Stimulated activated CD4-positive, alpha-beta T cell treated with anti-CD3 and anti-CD28 coated beads, TNF-alpha, amount 100 ng/mL, for 1 hour (primary cell): ENCODE measurements at places on chromosomes 5 and 9.

GRCh38 chr5:177270653-177271052 is 32.9 kb downstream of the RAB24 start:
- DNase-seq = no peak

GRCh38 chr5:172953776-172954675 is 5.2 kb upstream of the RPL26L1 start:
- no peak for DNase-seq

GRCh38 chr9:126494746-126495145 is 119.0 kb upstream of the LMX1B start:
- no peak for DNase-seq

DNA sequence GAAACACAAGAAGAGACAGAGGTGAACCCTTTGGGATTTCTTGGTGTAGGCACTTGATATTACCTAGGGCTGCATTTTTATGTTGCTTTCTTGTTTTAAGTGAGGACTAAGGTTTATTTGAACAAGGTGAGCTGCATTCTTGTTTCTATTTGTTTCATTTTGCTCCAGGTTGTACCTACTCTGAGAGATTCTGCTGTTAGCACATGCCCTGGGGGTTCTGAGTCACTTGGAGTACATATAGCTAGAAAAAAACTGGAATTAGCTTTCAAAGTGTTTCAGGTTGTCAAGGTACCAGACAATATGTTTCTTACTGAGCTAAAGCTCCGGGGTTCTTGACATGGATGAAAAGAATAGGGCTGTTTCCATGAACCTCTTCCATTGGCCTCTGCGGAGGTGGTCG is 299.4 kb downstream of the ICE1 start:
- no peak for DNase-seq

DNA sequence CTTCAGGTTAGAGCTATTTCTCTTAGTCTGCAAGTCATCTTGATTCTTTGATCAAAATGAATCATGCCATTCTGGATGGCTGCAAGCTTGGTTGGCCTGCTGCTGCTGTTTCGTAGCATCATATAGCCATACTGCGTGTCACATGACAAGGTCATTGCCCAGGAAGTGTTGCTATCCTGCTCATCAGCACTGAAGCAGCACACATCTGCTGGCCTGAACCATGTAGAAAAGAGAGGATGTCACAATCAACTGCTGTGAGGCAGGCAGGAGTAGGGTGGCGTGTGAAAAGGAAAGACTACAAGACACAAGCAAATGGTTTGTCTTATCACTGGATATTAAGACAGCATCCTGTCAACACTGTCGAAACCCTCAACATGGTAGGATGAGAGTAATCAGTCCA is 376.7 kb upstream of the RORB start:
- DNase-seq = no peak

- no peak for DNase-seq
These were observed 18.3 kb downstream of the PTGES2 start for GRCh38 chr9:128109050-128109709.

- peak; percentile 16 for DNase-seq
These were observed 16.6 kb upstream of the HEMGN start for GRCh38 chr9:97954550-97954989.

GRCh38 chr5:111735583-111736270 is 21.3 kb downstream of the NREP start:
- DNase-seq = peak; percentile 2

DNA sequence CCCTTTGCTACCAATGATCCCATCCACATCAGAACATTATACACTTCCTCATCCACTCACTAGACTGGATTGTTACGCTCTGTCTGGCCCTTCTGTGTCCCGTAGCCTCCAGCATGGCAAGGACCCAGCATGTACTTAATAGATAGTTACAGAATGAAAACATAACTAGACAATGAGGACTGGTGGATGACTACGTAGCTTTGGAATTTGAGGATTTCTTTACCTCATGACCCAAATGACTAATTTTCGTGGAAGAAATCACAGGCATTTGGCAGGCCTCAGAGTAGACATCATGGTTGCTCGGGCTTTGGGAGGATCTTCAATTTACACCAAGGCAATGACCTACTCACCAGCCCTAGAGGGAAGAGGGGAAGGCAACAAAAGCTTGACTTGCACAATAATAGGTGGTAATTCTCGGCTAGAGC is 299.8 kb downstream of the TLE1 start:
- DNase-seq = no peak

DNA sequence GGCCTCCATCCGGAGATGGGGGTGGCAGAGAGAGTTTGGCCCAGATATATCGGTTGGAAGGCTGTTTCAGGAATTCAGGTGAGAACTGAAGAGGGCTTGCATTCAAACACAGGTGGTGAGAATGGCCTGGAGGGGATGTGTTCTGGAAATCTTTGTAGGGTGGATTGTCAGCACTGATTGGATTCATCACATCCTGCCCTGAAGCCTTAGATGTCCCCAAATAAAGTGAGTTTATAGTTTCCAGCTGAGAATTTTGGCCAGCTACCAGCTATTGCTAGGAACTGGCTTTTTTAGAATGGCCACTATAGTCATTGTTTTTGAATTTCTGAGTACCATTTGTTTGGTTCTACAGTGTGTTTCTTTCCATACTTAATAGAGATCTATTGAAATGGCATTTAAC is 46.1 kb upstream of the ANKH start:
- no peak for DNase-seq

GRCh38 chr9:114989600-114990410 is 59.4 kb upstream of the TNFSF8 start:
- DNase-seq = no peak

GRCh38 chr9:3835393-3835792 is 309.6 kb upstream of the RFX3 start:
- DNase-seq = no peak

DNA sequence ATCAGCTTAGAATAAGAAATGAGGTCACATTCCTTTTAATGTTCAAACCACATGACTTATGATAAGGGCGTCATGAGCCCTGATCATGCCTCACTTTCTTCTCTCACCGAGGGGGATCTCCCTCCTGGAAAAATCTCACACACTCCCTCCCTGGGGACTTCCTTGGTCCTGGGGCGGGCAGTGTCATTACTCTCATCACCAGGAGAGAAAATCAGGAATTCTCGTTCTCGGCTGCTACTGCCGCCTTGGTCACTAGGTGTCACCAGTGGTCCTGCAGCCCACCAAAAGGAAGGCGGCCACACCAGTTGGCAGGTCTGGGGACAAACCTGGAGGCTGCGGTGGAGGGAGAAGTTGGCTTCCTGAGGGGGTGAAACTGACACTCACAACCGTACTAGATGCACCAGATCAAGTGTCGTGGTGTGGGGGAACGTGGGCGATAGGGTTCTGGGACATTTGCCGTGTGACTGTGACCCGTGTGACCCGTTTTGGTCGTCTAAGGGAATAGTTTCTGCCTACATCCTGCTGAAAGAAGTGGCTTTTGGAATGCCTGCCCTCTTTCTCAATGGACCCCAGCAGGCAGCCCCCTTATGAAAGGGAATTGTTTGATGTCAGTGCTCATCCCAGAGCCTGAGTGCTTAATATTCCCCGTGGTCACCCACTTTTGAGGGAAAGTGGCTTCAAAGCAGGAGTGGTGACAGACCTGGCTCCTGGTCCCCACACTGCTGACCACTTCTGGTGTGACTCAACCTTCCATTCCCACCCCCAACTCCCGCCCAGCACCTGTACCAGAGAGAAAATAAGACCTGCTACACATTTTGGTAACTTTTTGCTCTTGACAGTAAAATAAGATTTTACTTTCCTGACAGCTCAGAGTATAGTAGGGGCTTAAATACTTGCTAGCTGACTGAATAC is 63.2 kb downstream of the ACER2 start:
- DNase-seq = peak; percentile 18

GRCh38 chr5:126043688-126044087 is 379.5 kb upstream of the GRAMD2B start:
- no peak for DNase-seq

GRCh38 chr5:112681481-112681908 is 56.2 kb upstream of the APC start:
- no peak for DNase-seq

- DNase-seq = no peak
These were observed 121.5 kb downstream of the SV2C start for GRCh38 chr5:76204713-76205112.

GRCh38 chr9:124810663-124811355 is 33.9 kb downstream of the OLFML2A start:
- no peak for DNase-seq

GRCh38 chr5:173554038-173554955 is 62.2 kb downstream of the BOD1 start:
- DNase-seq = no peak

- DNase-seq = no peak
These were observed 165.9 kb upstream of the IRX4 start for GRCh38 chr5:2048664-2049063.

DNA sequence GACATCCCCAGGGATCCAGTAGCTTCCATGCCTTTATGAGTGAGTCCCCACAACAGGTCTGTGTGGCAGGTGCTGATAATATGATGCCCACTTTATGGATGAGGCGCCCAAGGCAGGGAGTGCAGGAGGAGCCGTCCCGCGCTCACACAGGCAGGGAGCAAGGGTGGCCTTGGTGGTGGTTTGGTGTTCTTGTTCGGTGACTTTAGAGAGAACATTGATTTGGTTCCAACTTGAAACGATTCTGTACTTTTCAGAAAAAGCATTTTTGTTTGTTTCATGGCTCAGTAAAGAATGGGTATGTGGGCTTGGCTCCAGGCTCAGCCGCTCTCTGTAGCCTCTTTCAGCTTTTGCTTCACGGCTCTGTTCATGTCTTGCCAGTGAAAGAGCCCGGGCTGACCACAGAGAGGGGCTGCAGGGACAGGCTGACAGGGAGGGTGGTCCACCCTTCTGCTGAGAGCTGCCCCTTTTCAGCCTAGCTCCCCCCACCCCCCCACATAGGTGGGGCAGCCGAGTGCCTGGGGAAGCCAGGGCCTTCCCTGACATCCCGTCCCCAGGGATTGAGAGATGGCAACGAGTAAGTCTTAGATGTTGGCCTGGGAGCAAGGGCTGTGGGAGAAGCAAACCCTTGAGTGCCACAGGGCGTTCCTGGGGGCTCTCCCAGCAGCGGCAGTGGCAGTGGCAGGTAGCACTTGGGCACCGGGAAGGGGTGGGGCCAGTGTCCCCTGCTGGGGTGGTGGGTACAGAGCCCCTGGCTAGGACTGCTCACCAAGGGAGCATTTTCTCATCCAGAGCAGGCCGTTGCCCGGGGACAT is 28.0 kb downstream of the NCS1 start:
- DNase-seq = no peak

DNA sequence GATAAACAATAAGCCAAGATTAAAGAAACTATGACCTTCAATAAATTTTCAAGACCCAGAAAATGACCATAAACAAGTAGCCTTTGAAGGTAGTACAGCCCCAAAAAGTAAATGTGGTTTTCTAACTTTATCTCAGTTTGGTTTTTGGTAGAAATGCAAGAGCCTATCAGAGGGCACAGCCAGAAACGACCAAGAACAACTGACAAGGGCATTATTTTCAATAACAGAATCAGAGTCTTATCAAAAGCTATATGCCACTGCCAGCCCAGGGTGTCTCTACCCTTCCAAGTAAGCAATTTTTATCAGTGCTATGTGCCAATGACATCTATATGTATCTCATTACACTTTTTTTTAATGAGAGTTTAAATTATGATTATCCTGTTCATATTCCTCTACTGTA is 11.8 kb upstream of the SPINK6 start:
- DNase-seq = no peak

DNA sequence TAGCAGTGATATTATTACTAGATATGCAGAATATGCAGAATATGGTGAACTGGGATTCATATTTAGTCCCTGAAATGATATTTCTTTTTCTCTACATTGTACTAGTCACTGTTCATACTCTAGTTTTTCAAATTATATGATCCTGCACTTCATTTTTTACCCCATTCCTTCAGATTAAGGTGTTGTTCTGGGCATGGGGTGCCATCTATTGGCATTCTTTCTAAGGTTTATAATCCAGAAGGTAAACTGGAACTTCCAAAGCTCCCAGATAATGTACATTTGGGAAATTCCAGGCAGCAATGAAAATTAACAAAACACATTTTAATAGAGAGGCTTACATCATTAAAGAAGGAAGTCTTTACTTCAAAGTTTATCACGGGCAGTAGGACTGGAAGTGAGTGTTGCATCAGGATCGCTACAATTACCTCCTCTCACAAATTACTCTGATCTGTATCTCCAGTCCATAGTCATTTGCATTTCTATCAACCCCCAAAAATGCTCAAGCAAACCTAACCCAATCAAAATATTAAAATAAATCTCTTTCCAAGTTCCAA is 12.5 kb downstream of the RFX3 start:
- DNase-seq = no peak
